ENCODE measurements at places on chromosomes 13 and 19.

DNA sequence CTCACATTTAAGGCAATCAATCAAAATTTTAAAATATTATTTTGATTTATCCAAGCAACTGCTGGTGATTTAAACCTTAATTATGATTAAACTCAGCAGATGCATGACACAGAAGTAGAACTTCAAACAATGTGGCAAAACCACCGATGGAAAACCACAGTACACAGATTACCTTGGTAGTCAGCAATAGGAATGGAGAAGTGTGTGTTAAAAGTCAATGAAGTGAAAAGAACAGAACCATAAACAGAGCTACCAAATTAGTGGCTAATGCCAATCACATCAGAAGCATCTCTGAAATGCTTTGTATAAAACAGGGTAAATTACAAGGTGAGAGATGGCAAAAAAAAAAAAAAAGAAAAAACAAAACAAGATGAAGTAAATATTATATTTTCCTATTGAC is 31.2 kb downstream of the KATNAL1 start:
- no peak for DNase-seq

- DNase-seq = no peak
Measured at GRCh38 chr13:114119196-114119595, 13.2 kb downstream of the RASA3 start.

DNA sequence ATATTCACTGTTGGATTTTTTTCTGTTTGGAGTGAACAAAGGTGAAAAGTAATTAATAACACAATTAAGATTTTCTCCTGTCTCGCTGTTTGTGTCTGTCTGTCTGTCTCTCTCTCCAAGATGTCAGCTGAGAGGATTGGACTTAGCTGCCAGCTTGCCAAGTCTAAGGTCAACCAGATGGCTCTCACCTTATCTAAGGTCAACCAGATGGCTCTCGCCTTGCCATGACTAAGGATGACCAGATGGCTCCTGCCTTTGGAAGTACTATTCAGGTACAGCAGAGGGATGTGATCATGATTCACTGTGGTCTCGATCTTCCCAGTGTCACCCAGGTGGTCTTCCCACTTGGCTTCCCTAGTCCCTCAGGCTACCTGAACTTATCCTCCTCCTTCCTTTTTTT is 1436.4 kb downstream of the UQCRFS1 start:
- DNase-seq = no peak

GRCh38 chr13:45185286-45185685 is 15.6 kb downstream of the KCTD4 start:
- DNase-seq = no peak

DNA sequence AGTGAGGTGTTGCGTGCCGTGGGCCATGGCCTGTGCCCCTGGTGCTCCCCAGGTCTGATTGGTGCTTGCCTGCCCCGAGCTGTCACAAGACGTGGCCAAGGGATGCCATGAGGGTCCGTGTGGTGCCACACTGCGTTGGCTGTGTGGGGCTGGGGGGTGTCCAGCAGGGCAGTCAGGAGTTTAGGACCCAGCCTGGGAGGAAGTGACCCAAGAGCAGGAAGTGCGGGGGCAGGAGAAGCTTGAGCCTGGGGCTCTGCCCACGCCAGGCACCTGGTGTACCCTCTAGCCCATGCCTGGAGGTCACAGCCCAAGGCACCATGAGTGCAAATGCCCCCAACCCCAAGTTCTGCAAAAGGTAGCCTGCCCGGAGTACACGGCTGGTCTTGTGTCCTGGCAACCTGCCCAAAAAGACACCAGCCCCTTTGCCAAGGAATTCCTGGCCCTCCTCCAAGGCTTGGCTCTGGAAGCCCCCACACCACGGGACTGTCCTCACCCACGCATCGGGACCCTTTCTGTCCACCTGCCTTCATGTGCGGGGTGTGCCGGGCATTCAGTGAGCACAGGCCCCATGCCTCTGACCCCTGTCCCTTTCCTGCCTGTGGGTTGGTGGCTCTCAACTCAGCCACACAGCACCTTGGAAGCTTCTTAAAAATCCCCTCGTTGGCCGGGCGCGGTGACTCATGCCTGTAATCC is 24.9 kb downstream of the MPND start:
- no peak for DNase-seq

DNA sequence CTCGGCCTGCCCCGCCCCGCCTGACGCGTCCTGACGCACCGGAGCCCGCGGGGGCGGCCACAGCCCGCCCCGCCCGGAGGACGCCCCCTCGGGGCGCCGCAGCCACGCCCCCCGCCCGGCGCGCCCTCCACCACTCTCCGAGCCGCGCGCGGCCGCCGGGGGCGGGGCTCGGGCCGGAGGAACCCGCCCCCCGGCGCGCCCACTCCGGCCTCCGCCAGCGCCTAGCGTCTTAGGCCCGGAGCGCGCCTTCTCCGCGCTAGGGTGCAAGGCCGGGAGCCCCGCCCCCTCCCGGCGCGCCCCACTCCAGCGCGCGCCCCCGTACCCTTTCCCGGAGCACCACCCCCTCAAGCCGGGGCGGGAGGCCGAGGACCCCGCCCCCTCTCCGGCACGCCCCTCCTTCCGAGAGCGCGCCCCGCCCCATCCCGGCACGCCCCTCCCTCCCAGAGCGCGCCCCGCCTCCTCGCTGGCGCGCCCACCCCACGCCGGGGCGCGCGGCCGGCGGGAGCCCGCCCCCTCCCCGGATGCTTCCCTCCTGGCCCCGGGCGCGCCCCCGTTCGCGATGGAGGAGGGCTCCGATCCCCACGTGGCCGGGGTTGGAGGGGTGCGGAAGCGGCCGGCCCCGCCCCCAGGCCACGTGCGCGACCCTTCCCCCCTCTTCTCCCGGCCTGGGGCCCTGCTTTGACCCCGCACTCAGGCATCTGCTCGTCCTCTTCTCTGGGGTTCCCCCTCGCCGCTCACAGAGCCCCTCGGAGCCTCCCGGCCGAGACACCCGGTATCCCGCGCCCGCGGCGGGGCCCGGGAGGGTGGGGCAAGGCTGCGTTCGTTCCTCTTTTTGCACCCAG is 480 bp upstream of the KLF16 start:
- peak; percentile 85 for DNase-seq

DNA sequence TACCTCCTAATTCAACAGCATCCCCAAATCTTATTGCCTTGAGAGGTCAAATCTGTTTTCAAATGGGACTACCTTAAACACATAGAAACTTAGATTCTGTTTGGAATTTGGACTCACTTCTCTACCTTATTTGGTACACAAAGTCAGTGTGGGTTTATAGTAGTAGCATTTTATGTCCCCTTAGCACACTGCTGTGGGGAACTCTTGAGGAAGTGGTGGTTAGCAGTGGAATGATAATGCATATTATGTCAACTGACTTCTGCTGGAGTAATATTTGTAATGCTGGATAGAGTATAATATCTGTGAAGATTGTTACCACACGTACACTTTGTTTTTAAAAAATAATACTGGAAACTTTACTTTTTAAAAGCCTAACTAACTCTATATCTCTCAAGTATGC is 386.3 kb downstream of the NDFIP2 start:
- no peak for DNase-seq

DNA sequence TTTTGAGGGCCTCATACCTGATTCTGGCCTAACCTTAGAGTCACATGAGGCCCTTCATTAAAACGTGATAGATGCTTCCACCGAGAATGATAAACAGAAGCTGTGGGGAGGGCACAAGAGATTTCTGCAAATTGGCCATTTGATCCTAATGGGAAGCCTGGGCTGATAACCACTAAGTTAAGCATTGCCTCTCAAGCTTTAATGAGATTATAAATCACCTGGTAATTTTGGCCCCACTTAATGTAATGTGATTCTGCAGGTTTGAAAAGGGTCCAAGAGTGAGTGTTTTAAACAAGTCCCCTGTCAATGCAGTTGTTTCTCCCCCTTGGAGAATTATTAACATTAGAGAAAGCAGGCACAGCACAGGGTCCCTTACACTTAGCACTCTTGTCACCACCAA is 42.0 kb downstream of the ZNF486 start:
- DNase-seq = no peak

- DNase-seq = no peak
Measured at GRCh38 chr13:110092831-110093247, 214.1 kb downstream of the COL4A1 start.

DNA sequence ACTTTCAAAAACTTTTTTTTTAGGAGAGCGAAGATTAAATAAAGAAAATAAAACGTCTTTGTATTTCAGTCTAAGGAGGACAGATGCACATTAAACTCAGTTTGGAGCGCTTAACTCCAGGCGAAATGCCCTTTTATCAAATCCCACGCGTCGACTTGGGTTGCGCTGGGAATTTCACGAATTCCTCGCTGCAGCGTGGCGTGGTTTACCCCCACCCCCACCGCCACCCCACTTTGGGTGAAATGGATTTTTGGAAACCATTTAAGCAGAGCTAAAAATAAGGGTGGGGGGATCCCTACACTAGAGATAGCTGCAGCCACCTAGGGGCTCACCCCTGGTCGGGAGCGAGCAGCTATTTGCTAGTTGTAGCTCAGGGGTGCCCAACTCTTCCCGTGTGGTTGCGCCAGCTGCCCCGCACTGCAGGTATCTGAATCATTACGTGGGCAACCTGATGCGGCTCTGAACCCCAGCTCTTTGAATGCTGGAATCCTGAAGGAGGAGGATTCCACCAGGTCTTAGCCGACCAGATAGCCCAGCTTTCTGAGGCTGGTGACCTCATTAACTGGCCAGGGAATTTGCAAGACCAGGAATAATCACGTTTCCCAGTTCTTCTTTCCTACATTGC is 6.5 kb upstream of the TSHZ3 start:
- no peak for DNase-seq

- no peak for DNase-seq
Measured at GRCh38 chr13:78137404-78138142, 218.9 kb upstream of the EDNRB start.

DNA sequence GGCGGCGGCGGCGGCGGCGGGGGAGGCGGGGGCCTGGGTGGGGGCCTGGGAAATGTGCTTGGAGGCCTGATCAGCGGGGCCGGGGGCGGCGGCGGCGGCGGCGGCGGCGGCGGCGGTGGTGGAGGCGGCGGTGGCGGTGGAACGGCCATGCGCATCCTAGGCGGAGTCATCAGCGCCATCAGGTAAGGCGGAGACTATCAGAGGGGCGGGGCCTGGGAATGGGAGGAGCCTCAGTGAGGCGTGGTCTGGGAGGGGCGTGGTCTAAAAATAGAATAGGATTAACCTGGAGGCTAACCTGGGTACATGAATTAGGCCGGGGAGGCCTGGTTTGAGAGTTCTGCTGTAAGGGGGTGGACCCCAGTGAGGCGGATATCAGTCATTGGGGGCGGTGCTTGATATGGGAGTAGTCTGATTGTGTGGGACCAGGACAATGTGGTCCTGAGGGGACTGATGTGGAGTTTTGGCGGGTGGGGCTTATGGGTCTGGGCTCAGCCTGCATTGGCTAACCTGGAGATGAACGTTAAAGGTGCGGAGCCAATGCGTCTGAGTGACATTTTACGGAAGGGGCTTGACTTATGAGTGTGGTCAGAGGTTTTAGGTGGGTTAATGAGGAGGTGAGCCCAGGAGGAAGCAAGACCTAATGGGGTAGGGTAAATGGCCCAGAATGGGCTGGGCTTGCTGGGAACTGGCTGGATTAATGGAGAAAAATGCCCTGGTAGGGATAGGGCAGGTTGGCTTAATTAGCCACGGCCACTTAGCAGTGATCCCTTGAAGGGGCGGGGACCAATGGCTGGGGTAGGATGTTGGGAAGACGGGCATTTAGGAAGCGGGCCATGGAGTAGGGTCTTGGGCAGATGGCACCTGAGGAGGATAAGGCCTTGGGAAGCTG is 1.4 kb downstream of the CAPNS1 start:
- peak; percentile 79 for DNase-seq

GRCh38 chr19:14525729-14526128 is 3.7 kb upstream of the TECR start:
- DNase-seq = no peak

GRCh38 chr19:51078104-51078503 is 4.6 kb downstream of the KLK14 start:
- no peak for DNase-seq

GRCh38 chr13:104705031-104705750 is 1639.0 kb upstream of the SLC10A2 start:
- DNase-seq = no peak

DNA sequence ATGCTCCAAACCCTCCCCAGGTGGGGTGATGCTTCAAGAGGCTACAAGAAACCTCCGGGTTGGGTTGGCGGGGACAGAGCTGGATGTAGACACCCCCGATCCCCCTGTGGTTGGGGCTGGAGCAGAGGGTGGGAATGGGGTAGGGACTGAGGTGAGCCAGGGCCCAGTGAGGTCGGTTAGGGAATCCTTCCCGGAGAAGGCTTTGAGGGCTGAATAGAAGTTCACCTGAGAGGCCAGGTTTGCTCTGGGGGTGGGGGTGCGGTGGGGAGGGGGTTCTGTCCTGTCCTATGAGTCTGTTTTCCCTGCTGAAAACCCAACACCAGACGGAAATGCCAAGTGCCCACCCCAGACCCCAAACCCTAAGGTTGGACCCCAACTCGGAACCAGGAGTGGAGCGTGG is 69.1 kb downstream of the CELF5 start:
- no peak for DNase-seq

DNA sequence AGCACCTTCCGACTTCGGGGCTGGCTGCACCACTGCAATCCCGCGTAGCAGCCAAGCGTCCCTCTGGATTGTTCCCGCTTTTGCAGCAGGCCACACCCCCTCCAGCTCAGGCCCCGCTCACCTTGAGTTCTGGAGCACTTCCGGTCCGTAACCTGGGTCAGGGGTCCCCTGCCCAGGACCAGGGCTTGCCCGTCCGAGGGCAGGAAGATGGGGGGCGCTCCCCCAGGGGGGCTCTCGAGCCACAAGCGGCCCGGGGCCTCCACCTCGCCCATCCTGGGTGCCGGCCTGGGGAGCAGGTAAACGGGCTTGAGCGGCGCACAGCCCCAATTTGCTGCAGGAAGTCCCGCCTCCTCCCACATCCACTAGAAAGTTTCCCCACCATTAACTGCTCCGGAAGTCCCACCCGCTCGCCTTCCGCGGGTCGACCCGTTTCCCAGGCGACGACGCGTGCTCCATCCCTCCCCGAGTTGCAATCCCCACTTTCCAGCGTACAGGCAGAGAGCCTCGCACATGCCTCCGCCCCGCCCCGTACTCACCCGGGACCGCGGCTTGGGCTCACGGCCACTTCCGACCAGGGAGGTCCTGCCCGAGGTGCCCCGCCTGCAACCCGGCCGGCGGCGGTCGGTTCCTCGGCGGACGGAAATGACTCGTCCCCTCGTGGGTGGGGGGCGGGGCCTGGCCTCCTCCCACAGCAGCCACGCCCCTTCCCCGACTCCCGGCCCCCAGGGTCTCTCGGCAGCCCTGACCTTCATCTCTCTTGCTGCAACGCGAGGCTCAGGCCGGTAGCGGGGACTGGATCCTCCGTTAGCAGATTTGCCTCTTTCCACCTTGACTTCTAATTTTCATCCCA is at the start of gene PNKP:
Gene PNKP (minus strand): TSS at position 644 of the 850 bp plus-strand sequence. CDS start 372 bp downstream, at position 272.
- DNase-seq = peak; percentile 84

DNA sequence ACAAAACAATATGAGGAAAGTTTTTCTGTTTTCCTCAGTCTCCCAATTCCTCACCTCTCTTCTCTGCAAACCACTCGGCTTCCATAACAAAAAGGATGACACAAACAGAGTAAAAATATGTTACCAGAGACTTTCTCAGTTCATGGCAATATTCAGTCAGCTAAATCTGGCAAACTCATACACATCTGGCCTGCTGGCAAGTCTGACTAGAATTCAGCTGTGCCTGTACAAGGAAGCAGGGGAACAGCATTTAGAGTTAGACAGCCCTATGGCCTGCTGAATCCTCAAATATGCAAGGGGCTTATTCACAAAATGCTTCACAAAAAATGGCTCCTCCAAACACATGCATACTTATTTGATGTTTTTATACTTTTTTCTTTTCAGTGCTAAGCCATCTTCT is 227.8 kb downstream of the ENOX1 start:
- DNase-seq = no peak

- no peak for DNase-seq
Measured at GRCh38 chr19:13056052-13056660, 46.5 kb downstream of the LYL1 start.

GRCh38 chr19:50205681-50206138 is 2.3 kb downstream of the MYH14 start:
- DNase-seq = no peak

All from stimulated activated CD8-positive, alpha-beta memory T cell treated with anti-CD3 and anti-CD28 coated beads, Interleukin-7, amount 100 ng/mL, for 4 hours (primary cell).